ENCODE measurements at places on chromosomes 3 and 15. TPM values are rescaled to one million over a fixed set of nuclear protein-coding genes. Genes with fewer than 3 reads are reported as not detected.

Gene SLCO2A1
- total RNA-seq, result not detected

Gene PPP1R14D
- total RNA-seq, result not detected

DNA sequence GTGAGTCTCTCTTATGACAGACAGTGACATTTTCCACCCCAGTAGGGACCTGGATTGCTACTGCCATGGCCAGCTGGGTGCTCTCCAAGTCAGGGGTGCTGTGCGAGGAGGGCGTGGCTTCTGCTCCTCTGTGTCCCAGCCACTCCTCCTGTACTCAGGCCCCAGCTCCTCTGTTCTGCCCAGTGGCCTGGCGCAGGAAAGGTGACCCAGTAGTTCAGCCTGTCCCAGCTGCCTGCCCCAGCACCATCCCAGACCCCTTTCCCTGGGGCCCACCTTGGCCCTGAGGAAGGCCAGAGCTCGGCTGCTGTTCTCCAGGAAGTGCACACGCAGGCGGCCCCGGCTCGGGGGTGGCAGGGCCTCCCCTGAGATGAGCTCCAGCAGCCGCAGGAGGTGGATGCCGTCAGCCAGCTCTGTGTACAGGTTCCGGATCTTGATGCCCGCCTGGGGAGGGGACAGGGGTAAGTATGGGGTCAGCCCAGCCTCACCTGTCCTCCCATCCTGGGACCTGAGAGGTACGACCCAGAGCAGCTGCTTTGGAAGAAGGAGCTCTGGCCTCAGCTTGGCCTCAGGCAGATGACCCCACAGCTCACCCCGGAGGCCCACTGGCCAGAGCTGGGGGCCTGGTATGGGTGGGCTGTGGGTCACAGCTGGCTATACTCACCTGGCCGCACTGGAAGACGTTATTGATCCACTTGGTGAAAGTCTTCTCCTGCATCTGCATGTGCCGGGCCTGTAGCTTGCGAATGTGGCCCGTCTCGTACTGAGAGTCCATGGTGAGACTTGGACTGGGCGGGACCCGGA is 1.0 kb downstream of the SPTBN5 start:
- DNase-seq, result no peak

- DNase-seq, result no peak
These were observed 218.0 kb upstream of the CDIN1 start for GRCh38 chr15:36361351-36361870.

DNA sequence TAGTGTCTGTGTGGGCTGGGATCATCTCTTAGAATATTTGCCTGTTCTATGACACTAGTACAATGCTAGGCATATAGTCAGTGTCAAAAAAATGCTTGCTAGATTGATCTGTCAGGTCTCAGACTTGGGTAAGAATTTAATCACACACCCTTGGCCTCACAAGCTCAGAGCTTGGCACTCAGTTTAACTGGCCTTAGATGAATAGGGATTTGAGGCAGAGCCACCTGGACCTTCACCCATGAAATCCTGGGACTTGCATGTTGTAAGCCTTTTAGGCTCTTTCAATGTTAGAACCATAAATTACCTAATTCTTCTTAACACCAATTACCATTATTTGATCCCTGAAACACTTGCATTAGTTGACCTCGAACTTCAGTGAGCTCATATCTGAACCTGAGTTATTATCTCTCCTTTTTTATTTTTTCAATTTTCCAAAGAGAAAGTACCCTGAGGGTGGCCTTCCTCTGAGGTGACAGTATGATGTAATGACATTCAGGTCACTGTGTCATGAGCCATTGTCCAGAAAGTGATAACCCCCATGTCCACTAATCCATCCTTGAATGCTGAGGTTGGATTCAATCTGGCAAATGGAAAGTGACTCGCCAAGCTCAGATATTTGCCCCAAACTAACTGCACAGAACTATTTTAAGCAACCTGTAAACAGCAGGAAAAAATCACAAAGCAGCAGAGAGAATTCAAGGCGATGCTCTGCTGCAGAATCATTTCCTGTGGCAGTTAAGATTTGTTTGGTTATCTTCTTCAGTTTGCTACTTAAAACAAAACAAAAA is 615.2 kb upstream of the NR2F2 start:
- DNase-seq, result no peak

- no peak for DNase-seq
These were observed 366.8 kb upstream of the ZNF385D start for GRCh38 chr3:22117751-22118346.

DNA sequence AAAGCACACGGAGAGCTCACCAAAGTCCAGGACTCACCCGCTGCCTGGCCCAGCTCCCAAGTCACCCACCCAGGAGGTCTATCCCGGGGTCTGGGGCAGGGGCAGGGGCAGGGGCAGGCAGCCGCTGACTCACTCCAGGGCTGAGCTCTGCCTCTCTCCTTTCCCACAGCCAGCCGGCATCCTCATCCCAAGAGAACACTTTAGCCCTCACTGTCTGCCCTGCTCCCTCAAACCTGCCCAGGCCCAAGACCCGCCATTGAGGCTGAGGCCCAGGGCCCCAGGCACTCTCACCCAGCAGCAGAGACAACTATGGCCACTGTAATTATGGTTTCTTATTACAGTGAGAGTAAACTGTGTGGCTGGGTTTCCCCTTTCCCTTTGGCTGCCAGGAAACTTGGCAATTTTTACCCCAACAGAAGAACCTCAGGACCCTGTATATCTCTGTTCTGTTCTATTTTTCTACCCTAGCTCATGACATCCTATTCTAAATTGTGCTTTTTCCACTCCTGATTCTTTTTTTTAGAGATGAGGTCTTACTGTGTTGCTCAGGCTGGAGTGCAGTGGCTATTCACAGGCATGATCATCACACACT is 53.0 kb downstream of the IQSEC1 start:
- no peak for DNase-seq

- no peak for DNase-seq
These were observed 23.9 kb upstream of the XIRP1 start for GRCh38 chr3:39216176-39216790.
